Activated T-cell treated with anti-CD3 and anti-CD28 coated beads for 24 hours (primary cell): ENCODE measurements at places on chromosomes 7 and 10.
A peak's percentile ranks its signal among the peaks of the same experiment; 100 is the strongest.

- no peak for DNase-seq
These were observed 52.9 kb downstream of the BAMBI start for GRCh38 chr10:28730031-28730778.

DNA sequence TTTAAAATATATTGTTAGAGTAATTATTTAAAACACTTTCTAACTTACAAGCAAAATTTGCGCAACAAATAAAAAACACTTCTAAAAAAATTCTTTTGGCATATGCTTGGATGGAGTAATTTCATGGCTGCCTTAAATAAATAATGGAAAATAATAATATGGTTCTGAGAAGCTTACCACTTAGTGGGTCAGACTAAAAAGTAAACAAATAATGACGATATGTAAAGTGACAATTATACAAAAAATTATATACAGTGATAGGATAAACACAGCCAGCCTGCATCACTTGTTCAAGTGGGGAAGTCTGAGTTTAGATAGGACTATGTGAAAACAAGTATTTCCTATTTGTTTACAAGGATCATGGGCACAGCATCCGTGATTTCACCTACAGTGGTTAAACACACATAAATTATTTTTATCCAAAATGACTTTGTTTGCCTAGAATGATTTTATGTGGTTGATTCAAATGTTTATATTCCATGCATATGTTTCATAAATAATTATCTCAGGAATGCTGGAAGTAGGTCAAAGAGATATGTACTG is 141.7 kb upstream of the SEMA3D start:
- no peak for DNase-seq

GRCh38 chr10:68938117-68938516 is 17.9 kb upstream of the DDX21 start:
- DNase-seq: no peak

DNA sequence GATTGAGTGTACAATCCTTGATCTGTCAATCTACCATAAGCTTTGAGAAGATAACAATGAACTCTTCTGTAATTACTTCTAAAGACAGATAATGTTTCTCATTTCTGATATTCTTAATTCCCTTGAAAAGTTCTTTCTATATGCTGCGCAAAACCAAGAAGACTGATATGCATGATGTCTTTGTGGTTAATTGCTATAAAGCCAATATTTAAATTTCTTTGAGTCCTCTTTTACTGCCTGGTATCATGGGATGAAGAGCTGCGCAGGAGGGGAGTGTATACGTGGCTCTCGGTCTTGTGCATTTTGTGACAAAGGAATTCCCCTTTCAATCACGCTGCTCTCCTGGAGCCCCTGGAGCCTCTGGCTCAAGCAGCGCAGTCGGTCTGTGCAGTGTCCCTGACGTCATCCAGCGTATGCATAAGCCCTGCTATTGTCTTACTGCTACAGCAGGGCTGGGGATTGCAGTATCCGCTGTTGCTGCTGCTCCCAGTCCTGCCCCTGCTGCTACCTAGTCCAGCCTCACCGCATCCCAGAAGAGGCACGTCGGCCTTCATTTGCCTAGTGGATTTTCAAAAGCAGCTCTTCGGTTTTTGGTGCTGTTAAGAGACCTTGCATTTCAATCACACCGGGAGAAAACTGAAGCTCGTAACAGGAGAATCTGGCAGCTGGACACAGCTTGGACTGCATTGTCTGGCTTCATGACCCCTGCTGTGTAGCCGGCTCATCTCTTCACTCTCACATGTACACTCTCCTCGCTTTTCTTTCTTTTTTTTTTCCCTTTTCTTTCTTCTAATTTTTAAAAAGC is 66.7 kb downstream of the ST7 start:
- DNase-seq: no peak

GRCh38 chr7:142329062-142329790 is 71.4 kb upstream of the PRSS58 start:
- DNase-seq: no peak

DNA sequence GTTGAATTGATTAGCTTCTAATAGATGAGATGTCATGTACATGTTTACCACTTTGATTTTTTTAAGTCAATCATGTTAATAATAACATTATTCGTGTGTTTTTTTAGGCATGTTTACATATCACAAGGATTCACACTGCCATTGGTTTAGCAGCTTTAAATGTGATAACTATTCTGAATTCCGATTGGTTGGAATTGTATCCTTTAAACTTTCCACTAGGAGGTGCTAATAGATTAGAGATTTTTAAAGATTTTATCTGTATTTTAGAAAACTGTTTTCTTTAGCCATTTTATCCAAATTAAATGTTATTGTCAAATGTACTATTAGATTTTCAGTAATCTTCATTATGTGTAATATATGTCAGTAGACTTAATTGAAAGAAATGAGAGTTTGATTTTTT is 83.2 kb downstream of the HECTD2 start:
- DNase-seq: no peak

- no peak for DNase-seq
These were observed 512.1 kb upstream of the MBL2 start for GRCh38 chr10:53284615-53285182.

DNA sequence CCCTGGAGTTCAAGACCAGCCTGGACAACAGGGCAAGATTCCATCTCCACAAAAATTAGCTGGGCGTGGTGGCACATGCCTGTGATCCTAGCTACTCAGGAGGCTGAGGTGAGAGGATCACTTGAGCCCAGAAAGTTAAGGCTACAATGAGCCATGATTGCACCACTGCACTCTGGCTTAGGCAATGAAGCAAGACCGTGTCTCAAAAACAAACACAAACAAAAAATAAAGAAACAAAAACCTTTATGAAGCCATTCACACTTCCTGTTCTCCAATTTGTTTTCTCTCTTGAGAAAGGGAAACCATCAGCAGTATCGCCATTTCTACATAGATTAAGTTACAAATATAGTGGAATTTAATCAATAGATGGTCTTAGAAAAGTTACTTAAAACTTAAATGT is 19.8 kb downstream of the YME1L1 start:
- no peak for DNase-seq

- DNase-seq: no peak
These were observed 122.5 kb upstream of the MBL2 start for GRCh38 chr10:52895059-52895458.

- DNase-seq: no peak
These were observed 1.1 kb upstream of the PTPN12 start for GRCh38 chr7:77536017-77536412.

DNA sequence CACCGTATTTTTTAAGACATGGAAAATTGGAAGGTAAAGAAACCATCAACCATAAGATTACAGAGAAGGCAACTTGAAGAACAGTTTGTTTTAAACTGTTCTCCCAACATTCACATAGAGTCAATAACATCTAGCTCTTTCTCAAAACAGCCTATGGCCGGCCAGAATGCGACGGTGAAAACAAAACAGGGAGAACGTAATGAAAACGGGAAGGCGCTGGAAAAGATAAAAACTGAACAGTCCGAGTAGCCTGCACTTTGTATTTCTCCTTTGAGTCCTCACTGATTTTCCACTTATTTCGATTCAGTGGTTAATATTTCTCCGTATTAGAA is 637 bp downstream of the MICU1 start:
- no peak for DNase-seq

DNA sequence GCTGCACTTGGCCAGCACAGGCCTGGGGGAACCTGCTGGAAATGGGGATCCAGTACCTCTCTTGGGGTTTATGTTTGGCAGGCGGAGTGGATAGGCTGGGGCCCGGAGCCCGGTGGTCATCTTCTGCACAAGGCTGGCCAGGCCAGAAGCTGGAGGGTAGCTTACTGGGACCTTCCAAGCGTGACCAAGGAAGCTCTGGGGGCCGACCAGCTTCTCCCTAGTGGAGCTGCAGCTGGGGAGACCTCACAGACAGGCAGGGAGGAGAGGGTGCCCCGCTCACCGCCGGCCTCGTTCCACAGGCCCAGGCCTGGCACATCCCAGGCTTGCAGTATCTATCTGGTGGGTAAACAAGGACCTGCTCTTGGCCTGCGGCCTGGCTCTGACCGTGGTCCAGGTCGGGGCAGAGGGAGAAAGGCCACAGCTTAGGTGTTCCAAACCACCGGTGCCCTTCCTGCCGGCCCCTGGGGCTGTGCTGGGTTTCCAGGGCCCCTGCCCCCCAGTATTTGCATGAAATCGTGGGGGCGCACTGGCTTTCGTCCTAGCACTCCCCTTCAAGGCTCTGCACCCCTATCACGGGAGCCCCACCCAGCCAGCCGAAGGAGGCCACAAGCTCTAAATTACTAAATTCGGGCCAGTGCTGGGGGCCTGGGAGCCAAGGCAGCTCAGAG is 1.5 kb upstream of the ELFN1 start:
- DNase-seq: no peak

DNA sequence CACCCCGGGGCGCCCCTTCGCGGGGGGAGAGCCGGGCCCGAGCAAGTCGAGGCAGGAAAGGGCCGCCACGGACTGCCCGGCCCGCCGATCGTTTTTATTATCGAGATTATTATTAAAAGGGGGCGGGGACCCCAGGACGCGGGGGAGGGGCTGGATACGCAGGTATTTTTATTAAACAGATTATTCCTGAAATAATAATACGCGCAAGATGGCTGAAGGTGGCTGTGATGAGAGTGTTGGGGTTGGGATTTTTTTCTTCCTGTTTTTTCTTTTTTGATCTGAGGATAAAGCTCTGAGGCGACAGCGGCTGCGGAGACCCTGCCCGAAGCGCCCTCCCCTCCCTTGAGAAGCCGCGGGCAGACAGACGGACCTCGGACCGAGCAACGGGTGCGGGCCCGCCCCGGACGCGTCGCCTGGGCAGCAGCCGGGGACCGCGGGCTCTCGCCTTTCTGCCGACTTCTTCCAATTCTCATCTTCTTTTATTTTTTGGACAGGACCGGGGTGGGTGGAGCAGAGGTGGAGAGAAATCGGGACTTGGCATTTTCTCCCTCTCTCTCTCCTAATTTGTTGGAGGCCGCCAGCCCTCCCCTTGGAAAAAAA is 1.4 kb upstream of the TRIM8 start:
- DNase-seq: peak; percentile 29

DNA sequence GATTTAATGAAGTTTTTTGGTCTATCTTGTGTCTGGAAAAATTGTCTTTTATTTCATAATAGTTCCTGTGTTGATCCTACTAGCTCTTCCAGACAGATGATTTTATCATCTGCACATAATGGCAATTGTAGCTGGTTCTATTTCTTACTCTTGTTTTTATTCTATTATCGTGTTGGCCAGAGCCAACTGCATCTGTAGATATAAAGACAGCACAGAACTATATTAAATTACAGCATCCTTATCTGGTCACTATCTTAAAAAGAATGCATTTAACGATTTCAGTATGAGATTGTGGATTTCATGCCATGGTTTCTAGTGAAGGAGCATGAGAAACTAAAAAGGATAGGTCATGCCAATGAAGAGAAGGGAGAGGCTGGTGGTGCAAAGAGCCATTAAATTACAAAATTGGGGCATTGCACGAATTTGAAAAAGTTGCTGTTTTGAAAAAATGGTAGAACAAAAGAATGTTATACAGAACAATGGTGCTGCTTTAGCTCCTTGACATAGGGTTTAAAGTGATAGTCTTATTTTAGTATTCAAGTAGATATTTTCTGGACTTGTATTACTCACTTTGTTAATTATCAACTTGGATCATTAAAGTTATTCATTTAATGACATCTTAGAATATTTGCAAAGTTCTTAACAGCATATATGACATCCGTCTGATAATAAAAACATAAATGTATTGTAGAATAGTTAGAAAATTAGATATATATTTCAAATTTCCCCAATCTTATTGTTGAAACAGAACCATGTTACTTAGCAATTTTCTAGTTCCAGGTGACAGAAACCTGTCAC is 1250.3 kb downstream of the REEP3 start:
- no peak for DNase-seq

DNA sequence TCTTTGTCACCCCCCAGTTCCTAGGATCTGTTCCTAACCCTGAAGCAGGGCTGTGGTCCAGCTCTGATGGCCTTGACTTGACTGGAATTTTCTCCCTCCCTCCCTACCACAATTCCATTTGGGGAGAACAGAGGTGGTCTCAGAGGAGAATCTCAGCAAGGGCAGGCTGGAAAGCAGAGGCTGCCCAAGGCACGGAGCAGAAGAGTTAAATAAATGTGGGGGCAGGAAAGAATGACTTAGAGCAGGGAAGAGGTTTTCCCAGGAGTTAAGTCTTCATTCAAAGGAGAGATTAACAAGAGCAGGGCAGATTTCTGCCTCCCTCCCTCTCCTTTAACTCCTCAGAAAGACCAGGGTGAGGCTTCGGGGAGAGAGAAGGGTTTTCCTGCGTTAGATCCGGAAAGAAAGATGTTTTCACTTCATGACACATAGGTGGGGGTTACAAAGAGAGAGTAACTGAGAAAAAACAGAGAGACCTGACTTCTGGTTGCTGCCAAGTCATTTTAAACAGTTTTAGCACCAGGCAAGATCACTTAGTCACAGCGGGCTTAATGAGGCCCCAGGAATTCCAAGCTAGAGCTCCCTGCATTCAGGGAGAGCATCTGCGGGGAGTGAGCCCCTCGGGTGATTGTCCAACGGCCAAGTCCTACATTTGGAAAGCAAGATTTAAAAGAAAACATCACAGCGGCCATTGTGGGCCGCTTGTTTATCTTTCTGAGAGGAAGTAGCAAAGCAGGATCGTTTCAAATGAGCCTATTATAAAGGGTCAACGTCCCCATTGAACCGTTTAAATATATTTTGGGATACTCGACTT is 78.7 kb downstream of the ARHGAP22 start:
- DNase-seq: no peak

DNA sequence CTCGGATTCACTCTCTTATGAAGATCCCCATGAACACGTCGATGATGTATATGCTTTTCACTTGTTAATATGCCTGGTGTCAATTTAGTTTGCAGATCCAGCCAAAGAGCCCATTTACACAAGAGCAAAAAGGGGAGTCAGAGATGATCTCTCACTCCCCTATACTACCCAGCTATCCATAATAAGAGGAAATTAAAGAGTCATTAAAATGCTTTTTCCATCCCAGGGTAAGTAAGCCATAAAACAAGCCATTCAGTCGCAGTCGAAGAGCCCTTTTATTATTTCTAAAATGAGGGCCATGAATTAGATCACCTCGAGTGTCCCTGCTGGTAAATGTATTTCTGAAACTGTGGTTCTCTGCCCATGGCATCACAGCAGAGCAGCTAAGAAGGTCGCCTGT is 41.2 kb downstream of the CHCHD3 start:
- DNase-seq: no peak

DNA sequence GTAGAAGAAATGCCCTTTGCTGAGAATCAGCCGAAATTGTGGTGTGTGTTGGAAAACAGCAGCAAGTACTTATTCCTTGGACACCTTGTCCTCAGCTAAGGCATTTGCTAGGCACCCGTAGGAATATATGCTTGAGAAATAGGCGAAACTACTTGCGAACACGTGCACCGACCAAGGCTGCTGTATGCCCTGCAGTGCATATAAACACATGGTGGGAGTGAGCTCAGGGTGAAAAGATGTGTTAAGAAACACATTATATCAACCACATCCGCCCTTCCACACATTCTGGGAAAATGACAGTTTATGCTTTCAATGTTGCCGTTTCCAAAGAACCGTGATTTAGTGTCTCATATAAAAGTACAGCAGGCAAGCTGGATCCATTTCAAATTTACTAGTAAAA is 199.2 kb downstream of the JCAD start:
- no peak for DNase-seq

DNA sequence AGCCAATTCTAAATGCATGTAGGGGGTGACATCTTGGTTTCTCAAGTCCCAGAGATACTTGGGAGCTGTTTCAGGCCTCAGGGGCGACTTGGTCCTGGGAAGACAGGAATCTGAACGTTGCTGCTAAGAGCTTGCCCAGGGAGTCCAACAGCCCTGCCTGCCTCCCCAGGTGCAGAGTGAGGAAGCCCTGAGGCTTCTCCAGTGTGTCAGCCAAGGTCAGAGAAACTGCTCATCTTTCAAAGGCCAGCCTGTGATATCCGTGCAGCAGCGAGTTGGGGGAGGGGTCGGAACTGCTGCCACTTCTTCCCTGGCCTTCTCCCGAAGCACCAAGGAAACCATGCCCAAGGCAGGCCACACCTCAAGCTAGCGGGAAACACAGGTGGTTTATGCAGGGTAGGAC is 9.7 kb downstream of the GDF2 start:
- no peak for DNase-seq
